ENCODE measurements at places on chromosomes 5 and 9.

DNA sequence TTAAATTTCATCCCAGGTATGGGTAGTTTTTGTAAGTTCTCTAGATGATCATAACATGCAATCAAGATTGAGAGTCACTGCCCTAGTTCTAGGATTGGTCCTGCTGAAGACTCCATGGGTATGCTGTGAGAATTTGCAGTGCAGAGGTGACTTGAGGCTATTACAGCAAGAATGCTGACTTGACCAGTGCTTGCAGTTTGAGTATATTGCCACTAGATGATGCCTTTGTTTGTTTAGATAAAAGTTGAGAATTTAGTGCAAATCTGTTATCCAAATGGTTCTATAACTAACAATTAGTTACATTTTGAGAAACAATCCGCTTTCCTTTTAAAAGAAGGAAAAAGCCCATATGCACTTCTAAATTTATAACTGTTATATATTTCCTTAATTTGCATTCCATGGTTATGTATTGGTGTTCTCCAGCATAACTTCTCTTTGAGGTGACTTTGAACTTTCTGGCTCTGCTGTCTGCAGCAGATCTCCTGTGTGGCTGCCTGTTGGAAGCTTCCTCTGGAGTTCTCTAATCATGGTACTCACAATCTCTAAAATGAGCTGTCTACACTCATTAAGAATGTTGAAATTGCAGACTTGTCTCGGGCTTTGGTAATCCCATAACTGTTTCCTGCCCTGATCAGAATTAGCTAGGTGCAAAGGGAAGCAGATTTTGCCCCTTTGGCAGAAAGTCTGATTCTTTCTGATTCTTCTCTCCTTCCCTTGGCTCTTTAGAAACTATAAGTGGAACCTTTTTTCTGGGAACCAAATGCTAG, 24.9 kb downstream of the MELK start:
- DNase-seq: peak; percentile 74

GRCh38 chr5:160773646-160774410, 78.2 kb downstream of the ATP10B start:
- no peak for DNase-seq

DNA sequence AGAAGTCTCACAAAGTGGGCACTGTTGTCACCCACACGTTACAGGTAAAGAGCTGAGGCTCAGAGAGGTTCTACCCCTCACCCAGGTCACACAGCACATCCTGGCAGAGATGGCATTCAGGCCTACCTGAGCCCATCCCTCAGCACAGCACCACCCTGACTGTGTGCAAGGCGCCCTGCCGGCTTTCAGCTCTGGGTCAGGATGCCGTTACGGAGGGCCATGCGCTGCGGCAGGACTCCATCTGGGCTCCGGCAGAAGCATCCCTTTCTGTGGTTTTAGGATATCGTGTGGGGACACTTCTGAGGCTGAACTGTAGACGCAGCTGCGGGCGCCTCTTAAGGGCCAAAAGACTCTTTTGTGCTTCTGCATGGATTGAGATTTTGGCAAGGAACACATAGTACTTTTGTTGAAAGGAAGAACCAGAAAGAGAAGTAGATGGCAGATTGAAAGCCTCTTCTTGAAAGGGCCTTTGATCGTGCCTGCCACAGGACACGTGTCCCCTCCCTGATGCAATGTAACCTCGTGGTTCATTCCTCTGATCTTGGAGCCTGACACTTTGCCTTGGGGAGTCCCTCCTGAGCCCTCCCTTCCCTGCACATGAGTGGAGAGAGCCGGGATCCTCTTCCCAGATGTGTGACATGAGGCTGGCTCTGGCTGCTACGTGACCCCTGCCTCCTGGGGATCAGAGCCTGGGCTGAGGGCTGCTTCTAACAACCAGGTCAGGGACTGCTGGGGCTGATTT, 31.3 kb downstream of the USP20 start:
- no peak for DNase-seq

DNA sequence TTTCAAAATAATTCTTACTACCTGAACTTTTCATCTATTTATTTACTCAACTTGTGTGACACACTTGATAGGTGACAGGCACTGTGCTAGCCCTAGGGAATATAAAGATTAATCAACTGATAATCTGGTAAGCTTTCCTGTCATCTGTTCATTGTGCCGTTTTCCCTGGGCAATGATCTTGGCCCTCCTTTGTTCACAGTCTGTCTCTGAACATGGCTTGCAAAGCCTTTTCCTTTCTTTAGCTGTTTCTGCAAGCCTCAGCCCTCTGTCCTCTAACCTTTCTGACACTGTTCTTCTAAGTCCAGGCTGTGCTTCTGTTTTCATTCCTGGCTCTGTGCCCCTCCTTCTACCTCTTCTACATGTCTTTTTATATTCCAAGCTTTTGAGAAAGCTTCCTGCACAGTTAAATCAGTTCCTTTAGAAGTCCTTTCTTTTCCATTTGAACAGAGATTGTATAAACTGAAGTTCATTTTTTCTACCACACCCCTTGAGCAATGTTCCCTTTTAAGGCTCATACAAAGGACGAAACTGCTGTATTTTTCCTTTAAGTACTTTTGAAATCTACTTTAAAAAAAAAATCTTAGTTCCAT, 803.0 kb upstream of the ZNF608 start:
- DNase-seq: no peak

- DNase-seq: no peak
Observed at GRCh38 chr5:170782438-170782837, 1.1 kb upstream of the GABRP start.

DNA sequence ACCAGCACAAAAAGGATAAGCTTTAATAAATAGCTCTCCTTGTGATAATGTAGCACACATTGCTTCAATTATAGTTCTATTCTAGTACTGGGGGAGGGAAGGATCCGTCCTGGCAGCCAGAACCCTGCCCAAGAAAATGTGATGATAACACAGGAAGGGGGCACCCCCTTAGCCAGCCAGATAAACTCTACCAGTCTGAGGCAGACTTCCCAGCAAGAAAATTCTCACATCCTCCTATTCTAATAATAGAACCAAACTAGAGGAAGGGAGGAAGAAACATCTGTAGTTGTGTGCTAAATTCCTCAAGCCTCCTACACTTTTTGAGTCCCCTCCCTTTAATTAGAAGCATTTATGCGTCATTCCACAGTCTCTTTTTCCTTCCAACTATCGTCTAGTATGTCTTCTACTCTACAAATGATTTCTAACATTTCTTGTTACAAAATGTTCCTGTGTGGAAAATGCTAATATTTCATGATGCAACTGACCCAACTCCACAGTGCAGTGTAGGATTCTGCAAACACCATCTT, 261.0 kb downstream of the SEMA5A start:
- peak; percentile 58 for DNase-seq

DNA sequence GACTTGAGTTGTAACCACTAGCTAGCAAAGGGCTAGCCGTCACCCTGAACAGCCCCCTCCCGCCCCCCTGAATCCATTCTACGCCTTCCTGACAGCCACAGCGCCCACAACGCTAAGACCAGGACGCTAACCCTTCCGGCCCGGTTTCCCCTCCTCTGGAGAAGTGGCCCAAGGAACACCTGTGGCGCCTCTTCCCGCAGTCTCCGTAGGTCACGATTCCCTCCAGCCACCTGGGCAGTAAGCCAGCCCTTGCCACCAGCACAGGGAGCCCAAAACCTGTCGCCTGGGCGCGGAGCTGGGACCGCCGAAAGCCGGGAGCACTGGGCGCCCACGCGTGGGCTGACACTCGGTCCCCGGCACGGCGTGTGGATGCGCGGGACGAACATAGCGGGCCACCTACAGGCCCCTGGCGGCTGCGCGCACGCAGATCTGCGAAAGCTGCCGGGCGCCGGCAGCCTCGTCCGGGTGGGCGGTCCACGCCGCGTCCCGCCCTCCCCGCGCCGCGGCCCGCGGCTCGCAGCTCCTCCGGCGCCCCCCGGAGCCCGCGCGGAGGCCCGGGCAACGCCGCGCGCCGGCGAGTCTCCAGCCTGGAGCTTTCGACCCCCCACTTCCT, 596 bp downstream of the IRF1 start:
- DNase-seq: peak; percentile 33

DNA sequence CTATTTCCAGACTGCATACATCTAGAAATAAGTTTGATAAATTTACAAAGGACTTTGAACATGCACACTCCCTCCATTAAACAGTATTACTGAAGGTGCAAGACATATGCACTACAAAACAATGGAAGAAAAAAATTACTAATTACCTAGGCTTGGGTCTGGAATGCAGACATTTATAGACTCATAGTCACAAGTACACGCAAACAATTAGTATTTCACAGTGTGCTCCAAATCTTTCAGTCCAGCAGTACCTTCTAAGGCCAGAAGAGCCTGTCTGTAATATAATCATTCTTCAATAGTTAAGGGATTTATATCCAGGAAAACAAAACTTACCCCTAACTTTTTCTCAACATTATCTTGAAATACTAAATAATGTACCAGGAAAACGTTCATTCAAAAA, 11.2 kb downstream of the RICTOR start:
- no peak for DNase-seq

DNA sequence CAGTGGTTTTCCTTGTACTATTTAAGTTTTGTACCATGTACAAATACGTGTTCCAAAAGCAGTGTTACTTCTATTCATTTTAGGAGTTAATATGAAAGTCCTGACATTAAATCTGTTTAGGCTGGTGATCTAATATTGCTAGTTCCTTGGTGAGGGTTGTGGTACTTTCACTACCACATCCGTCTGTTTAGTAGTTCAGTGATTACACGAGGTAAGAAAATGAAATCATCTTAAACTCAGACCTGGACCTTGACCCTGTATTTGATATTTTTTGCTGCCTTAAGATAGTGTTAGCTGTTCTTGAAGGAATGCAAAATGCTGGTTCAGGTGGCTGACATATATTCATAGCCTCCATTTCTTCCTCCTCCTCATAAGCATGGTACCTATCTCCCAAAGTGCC, 50.3 kb downstream of the MTAP start:
- DNase-seq: no peak

DNA sequence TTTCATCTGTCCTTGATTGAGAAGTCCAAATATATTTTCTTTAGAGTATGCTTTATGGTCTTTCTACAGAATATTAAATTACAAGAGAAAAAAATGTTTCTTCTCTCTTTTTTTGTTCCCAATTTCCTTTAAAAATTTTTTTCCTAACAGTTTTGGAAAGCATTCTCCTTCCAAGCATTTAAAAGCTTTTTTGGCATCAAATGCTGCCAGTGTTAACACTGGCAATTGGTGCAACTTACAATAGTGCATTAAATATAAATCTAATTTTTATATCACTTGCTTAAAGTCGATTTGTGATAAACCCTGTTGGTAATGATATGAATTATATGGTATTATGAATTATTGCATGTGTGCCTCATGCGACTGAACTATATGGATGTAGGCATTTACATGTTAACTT, 165.9 kb upstream of the ELL2 start:
- no peak for DNase-seq

GRCh38 chr9:13410566-13411031, 131.1 kb upstream of the MPDZ start:
- peak; percentile 49 for DNase-seq

- no peak for DNase-seq
Observed at GRCh38 chr5:119358530-119358900, 2.7 kb downstream of the TNFAIP8 start.

GRCh38 chr5:177440990-177441780, 5.4 kb upstream of the PRR7 start:
- DNase-seq: no peak

DNA sequence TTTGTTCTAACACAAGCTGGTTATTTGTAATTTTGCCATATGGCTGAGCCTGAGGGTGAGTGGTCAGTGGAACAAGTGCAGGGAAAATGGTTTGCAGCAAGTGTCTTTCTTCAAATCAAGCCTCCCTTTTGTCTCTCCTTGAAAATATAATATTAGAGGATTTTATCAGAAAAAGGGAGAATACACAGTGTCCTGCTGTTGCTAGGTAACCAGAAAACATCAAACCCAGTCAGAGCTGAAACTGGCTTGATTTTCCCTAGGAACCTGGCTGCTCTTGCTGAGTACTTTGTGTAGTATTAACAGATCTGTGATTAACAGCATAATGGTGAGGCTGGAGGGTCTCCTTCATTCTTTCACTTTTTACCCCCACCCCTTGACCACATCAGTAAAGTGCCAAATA, 314.0 kb downstream of the ARHGEF28 start:
- peak; percentile 21 for DNase-seq

DNA sequence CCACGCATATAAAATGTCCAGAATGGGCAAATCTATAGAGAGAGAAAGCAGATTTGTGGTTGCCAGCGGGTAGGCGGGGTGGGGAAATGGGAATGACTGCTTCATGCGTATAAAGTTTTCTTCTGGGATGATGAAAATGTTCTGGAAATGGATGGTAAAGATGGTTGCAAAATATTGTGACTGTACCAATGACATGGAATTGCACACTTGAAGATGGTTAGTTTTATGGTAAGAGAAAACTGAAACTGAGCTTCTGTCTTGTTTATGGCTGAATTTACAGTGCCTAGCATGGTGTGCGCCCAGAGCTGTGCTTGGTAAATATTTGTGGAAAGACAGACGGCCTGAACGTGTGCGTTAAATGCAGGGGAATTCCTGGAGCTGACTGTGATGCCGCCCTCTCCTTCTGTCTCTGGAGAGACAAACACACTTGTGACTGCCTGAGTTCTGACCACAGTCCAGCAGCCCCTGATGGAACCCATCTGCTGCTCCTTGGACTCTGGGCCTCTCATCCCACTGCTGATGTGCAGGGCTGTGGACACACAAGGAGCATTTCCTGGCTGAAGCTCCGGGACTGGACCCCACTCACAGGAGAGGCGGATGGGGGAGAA, 8.6 kb upstream of the PTGES start:
- peak; percentile 77 for DNase-seq

DNA sequence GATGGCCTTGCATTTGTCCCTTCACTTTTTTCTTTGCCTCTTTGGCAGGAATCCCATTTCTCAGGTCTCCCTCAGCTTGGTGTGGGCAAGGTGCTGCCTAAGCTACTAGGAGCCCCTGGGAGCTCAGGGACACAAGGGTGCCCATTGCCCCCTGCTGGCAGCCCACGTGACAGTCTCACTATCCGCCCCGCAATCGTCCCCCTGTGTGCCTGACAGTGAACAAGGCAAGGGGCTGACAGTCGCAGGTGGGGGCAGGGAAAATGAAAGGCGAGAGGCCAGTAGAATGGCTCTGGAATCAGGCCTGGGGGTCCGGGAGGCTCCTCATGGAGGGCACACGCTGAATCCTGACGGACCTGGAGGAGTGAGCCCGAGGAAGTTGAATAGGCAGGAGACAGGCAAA, 2.0 kb upstream of the PCDH12 start:
- no peak for DNase-seq

DNA sequence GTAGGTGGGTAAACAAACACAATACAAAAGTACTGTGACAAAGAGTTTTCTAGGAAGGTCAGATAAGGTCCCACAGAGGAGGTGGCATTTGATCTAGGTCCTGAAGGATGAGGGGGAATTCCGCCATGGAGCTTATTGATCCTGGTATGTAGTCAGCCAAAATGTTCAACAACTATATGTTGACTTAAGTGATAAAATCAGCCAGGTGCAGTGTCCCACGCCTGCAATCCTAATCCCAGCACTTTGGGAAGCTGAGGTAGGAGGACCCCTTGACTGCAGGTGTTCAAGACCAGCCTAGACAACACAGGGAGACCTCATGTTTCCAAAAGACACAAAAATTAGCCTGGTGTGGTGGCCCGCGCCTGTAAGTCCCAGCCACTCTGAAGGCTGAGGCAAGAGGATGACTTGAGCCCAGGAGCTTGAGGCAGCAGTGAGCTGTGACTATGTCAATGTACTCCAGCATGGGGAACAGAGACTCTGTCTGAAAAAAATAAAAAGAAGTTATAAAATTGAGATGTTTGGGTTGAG, 46.4 kb upstream of the PLIN2 start:
- no peak for DNase-seq
